ENCODE measurements at places on chromosomes 3 and 15.

- DNase-seq, result no peak
Observed at GRCh38 chr3:100545371-100545770, 53.0 kb downstream of the TMEM45A start.

GRCh38 chr3:37969596-37970100 lies 20.9 kb upstream of the VILL start:
- no peak for DNase-seq

- peak; percentile 38 for DNase-seq
Observed at GRCh38 chr3:16516695-16517481, 3.4 kb upstream of the RFTN1 start.

GRCh38 chr15:85318048-85318731 lies 62.2 kb upstream of the AKAP13 start:
- DNase-seq, result no peak

- DNase-seq, result no peak
Observed at GRCh38 chr3:164608554-164609276, 469.6 kb downstream of the SI start.

DNA sequence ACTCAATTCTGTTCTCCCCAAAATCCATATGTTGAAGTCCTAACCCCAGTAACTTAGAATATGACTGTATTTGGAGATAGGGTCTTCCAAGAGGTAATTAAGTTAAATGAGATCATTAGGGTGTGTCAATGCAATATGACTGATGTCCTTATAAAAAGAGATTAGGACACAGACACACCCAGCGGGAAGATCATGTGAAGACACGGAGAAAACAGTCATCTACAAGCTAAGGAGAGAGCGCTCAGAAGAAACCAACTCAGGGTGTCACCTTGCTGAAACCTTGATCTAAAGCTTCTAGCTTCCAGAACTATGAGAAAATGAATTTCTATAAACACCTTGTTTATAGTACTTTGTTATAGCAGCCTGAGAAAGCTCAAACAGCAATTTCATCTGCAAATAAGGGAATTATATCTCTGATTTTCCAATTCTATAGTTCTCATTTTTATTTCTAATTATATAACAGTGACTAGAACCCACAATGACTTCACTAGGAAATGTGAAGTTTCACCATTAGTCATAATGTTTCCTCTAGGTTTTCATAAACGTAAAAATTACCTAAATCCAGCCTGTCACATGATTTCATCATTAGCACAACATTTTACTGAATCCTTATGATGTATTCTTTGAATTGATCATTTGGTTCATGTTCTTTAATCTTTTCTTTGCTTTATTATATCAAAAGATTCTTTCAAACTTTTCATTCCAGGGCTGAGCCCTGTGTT lies 459.1 kb upstream of the MDFIC2 start:
- DNase-seq, result no peak

GRCh38 chr3:48555949-48556795 lies 431 bp downstream of the PFKFB4 start:
- DNase-seq, result no peak

DNA sequence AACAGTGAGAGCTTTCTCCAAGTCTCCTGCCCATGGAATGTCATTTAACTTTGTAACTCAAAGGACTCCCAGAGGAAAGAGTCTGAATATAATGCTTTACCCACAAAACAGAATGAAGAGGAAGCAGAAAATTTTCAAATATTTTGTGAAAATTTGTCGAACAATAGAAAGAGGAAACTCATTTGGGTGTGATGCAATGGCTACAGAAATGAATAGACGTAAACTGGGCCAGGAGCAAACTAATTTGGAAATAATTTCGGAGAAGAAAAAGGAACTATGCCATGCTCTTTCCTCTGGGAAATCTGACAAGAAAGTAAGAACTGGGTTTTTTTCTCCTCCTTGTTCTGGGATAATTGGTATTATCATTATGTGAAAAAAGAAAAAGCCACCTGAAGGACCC lies 11.2 kb upstream of the SUMF1 start:
- no peak for DNase-seq

DNA sequence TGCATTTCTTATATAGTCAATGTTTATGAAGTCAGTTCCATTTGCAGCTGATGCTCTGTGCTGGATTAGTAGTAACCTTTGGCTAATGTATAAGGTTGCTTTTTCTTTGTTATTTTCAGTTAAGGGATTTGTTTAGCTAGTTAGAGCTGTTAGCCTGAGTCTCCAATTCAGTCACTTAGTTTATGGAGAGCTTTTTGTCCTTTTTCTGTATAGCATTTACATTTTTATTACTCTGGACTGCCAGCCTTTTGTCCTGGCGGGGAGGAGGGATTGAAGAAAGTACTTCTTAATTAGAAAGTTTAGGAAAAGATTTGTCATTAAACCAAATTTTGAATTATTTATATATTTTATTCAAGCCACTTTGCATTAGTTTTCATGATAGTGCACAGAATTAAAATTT lies 52.0 kb downstream of the DNAJC13 start:
- DNase-seq, result no peak

DNA sequence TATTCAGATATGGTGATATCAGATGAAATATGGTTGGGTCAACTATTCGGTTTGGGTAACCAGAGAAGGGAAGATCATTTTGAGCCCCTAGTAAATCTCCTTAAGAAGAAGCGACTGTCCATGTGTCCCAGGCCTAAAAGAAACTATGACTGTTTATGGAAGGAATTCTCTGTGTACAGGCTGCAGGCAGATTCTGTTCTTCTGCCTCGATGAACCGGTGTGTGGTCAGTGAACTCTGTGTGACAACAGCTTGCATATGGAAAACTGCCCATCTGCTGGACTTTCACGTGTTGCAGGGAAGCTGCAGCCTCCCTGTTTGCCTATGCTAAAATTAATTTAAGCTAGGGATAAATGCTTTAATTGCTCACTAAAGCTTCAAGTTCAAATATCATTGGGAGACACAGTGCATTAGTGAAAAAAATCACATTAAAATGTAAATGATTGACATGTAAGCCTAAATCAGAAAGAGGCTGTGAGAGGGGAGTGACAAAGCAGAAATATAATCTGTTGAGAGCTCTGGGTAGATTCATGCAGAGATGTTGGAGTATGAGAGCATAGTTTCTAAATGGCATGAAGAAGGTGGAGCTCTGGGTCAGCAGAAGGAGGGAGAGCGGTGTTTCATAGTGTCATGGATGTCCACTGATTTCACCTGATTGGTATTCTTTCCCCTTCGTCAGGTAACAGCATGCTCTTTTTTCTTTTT lies 65.4 kb upstream of the PFN2 start:
- no peak for DNase-seq

- DNase-seq, result no peak
Observed at GRCh38 chr3:73207946-73208440, 146.5 kb downstream of the EBLN2 start.

GRCh38 chr15:67173005-67173404 lies 81.5 kb downstream of the AAGAB start:
- DNase-seq, result no peak

DNA sequence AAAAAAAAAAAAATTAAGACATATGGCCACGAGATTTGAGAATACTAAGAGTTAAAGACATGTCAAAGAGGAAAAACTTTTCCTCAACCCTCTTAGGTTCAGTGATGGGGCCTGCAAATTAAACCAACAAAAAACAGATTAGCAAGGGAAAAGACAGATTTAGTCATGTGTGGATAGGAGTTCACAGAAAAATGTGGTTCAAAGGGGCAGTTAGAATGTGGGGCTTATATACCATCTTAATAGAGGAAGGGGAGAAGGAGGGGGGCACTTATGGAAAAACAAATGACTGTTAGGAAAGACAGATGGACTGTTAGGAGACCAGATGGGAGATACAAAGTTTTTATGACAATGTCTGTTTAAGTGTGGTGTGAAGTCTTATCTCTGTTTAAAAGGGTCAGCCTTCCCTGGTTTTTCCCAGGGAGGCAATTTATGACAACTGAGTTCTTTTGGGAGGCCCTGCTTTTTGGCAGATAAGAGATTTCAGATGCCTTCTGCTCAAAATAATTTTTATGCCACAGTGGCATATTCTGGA lies 68.7 kb upstream of the FURIN start:
- no peak for DNase-seq

- DNase-seq, result no peak
Observed at GRCh38 chr15:100919481-100920405, 586 bp downstream of the LRRK1 start.

- no peak for DNase-seq
Observed at GRCh38 chr3:126431103-126431534, 36.4 kb downstream of the CFAP100 start.

GRCh38 chr15:91632981-91633380 lies 220.5 kb upstream of the SLCO3A1 start:
- no peak for DNase-seq
